ENCODE measurements at places on chromosomes 12 and 14.

- DNase-seq, result no peak
- no peaks in the 10 kb centered on the region for H3K36me3 ChIP-seq
- no peak overlapping the region for H3K4me3 ChIP-seq
- no peak overlapping the region for H3K27ac ChIP-seq
- H3K27me3 ChIP-seq, result no peaks in the 10 kb centered on the region
- no peaks in the 10 kb centered on the region for H3K4me1 ChIP-seq
Observed at GRCh38 chr12:47066278-47067025, 13.0 kb upstream of the PCED1B start.

- H3K27ac ChIP-seq, result peak overlapping the region; percentile 97
- H3K4me3 ChIP-seq, result peak overlapping the region; percentile 85
- peaks cover 20% of the 10 kb centered on the region for H3K4me1 ChIP-seq
- H3K36me3 ChIP-seq, result no peaks in the 10 kb centered on the region
- H3K27me3 ChIP-seq, result no peaks in the 10 kb centered on the region
Observed at GRCh38 chr12:123363390-123363739, 1.3 kb downstream of the SBNO1 start.

DNA sequence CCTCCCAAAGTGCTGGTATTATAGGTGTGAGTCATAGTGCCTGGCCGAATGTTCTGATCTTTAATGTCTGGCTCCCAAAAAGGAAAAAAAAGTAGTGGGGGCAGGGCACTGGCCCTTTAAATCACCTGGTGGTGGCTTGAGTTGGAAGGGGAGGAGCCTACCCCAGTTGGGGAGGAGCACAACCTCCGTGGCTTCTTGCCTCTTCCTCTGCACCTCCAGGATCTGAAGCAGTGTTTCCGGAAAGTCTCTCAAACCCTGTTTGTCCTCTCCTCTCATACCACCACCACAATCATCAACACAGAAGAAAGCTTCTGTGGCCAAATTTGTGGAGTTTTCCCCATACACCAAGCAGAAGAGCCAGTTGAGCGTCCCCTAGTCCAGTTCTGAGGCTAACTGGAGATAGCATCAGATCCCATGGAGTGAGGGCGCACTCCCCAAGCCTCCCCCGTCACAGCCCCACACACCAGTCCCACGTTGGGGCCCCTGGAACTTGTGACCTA, 24.3 kb upstream of the RCOR1 start:
- peaks cover 13% of the 10 kb centered on the region for H3K4me1 ChIP-seq
- no peaks in the 10 kb centered on the region for H3K27me3 ChIP-seq
- H3K4me3 ChIP-seq, result peak overlapping the region; percentile 33
- H3K36me3 ChIP-seq, result no peaks in the 10 kb centered on the region

GRCh38 chr12:69154585-69155363, 84.6 kb upstream of the CPSF6 start:
- H3K27ac ChIP-seq, result no peak overlapping the region
- H3K4me3 ChIP-seq, result no peak overlapping the region
- peak; percentile 68 for DNase-seq
- H3K27me3 ChIP-seq, result no peaks in the 10 kb centered on the region
- peaks cover 6% of the 10 kb centered on the region for H3K4me1 ChIP-seq
